ENCODE measurements at places on chromosomes 3 and 15.

- no peak for DNase-seq
These were observed 32.7 kb upstream of the NR2F2 start for GRCh38 chr15:96297783-96298182.

GRCh38 chr3:193879864-193880242 is 256.1 kb upstream of the HES1 start:
- no peak for DNase-seq

- DNase-seq = no peak
These were observed 13.9 kb downstream of the ISLR2 start for GRCh38 chr15:74144153-74144775.

DNA sequence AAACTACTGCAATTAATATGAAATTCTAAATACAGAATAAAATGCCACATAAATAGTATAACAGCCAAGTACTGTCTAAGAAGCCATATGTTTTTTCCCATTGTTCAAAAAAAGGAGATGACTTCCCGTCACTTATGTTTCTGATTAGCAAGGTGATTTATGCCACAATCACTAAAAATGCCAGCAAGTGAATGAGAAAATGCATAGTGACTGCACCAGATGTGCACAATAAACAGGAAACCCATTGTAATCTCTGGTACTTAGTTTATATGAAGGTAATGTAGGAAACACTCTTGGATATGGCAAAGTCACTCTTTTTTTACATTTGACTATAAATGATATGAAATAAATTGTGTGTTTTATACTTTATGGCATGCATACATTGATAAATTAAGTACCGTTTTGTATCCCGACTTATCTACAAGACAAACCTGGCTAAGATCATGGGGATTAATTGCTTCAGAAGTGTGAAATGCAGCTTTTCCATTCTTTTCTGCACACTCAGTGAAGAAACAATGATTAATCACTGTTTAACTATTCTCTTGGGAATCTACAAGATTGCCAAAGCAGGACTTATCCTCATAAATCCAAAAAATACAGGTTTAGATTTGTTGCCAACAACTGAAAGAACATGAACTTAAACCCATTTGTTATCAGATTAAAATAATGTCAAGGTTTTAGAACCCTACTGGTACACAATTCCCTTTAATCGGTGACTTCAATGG is 164.5 kb downstream of the TBC1D5 start:
- no peak for DNase-seq

DNA sequence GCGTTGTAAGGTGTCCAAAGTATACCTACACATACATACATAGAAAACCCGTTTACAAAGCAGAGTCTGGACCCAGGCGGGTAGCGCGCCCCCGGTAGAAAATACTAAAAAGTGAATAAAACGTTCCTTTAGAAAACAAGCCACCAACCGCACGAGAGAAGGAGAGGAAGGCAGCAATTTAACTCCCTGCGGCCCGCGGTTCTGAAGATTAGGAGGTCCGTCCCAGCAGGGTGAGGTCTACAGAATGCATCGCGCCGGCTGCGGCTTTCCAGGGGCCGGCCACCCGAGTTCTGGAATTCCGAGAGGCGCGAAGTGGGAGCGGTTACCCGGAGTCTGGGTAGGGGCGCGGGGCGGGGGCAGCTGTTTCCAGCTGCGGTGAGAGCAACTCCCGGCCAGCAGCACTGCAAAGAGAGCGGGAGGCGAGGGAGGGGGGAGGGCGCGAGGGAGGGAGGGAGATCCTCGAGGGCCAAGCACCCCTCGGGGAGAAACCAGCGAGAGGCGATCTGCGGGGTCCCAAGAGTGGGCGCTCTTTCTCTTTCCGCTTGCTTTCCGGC is 318.6 kb downstream of the FGF12 start:
- no peak for DNase-seq

DNA sequence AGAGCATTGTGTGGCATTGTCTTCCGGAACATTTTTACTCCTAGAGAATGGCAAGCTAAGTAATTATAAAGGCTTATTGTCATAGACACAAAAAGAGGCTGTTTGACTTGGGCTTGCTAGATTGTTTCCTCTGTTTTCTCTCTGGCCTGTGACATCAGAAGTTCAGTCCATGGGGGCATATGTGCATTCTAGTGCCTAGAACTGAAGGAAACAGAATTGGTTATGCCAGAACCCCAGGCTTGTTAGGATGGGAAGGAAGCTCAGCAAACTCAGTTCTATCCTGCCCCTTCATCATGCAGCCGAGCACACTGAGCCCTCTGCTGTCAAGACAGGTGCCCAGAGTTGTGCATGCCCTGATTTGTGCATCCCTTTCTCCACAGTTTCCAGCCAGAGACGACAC is 131.3 kb downstream of the PDE8A start:
- DNase-seq = no peak

DNA sequence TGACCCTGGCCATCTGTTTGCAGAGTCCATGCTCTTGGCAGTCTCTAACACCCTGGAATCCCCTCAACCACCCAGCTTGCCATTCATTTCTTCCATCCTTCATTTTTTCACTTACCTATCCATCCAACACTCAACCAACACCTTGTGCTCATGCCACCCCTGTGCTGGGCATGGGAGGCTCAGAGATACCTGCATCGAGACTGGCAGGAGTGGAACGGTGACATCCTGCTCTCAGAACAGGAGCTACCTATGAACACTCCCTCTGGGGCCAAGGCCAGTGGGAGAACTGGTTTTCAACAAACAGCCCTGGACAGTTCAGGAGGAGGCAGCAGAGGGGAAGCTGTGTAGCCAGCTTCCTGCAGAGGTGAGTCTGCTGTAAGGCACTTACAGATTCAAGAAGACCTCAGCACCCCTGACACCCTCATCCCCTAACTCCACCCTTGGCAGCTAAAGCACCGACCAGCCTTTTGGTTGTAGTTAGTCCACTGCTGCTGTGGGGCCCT is 19.5 kb upstream of the ATP2B2 start:
- no peak for DNase-seq

- DNase-seq = no peak
These were observed 3.0 kb upstream of the LIMD1 start for GRCh38 chr3:45591547-45592040.
